ENCODE measurements at places on chromosomes 16 and 17.

DNA sequence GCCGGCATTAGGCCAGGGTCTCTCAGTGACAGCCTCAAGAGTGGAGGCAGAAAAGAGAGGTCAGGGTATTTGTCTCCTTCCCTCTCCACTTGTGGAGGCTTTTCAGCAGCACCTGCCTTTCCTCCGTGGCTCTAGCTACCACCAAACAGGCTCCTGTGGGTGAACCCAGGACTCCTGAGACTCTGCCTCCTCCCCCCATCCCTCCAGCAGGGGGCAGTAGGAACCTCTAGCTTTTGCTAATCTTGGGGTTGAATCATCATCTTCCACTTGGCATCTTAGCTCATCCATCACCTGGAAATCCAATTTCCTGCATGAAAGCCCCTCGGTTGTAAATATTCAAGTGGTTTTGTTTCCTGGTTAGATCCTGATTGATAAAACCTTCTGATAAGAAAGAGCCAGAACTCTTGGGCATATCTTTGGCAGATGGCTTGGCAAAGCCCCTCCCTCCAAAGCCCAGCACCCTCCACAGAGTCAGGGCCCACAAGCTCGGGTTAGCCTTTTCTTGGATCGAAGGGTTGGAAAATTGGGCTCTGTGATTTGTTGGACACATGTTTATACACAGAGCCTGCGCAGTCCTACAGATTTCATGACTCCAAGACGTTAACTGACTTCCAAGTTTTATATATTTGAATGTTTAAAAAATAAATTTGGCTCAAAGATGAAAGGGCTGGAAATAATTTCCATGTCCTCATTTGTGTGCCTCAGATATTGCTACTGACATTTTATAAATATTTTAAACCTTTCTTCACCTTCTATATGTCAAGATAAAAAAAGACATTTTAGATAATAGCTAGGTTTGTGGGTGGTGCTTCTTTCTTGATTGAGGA, 322.1 kb downstream of the MAP2K4 start:
- DNase-seq, result no peak

- DNase-seq, result no peak
Observed at GRCh38 chr17:1933875-1934715, 91.0 kb downstream of the RTN4RL1 start.

DNA sequence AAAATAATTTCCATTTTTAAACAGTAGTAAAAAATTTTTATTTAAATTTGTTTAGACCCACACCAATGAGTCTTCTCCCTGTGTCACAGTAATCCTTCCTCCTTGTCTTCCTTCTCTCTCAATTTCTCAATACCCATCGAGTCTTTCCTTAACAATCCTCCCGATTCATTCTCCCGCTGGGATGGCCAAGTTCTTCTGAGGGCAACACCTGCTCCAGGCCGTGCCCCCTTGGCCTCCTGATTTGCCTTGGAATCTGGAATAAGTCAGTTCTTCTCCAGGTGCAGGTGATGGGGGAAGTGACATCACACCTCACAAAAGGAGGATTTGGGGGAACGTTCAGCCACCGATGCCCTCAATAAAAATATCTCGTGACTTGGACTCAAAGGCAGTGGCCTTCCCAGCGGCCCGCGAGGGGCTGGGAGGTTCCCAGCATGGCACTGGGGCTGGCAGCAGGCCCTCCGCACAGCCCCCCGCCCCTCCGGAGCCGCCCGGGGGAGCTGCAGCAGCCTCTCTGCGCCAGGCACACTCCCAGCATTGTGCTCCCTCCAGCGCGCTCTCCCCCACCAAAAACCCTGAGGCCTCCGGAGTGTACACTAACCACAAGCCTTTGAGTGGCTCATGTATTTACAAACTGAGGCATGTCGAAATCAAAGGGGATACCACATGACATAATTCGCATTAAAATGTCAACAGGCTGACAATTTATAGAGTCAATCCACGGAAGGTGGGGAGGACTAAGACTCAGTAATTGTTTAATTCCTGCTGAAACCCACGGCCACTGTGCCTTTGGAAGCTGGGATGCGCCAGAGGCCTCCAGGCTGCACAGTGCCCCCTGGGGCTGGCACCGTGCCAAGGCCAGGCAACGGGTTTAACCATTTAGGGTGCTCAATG, 120.5 kb downstream of the ZFHX3 start:
- DNase-seq, result peak; percentile 71

- DNase-seq, result peak; percentile 26
Observed at GRCh38 chr16:30351586-30352419, 3.3 kb downstream of the CD2BP2 start.

GRCh38 chr17:4082136-4082924, 60.5 kb downstream of the ZZEF1 start:
- no peak for DNase-seq

DNA sequence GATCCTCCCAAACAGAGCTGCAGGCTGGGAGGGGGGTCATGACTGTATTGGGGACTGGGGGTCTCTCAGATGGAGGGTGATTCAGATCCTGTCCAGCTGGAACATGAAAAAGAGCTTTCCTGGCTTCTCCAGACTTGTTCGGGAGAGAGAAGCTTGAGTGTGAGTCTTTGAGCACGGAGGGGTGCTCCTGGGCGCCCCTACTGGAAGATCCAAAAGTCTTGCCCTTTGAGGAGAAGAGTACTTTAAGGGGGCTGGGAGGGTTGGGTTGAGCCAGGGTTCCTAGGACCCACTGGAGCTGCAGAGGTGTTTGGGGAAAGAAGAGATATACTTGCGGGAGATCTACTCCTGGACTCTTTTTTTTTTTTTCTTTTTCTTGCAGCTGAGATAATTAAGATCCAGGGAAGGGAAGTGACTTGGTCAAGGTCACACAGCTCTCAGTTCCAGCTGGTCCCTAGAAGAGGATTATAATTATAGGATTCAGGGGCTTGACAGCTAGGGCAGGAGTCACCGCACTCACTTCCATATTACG, 8.4 kb downstream of the RARA start:
- DNase-seq, result no peak

DNA sequence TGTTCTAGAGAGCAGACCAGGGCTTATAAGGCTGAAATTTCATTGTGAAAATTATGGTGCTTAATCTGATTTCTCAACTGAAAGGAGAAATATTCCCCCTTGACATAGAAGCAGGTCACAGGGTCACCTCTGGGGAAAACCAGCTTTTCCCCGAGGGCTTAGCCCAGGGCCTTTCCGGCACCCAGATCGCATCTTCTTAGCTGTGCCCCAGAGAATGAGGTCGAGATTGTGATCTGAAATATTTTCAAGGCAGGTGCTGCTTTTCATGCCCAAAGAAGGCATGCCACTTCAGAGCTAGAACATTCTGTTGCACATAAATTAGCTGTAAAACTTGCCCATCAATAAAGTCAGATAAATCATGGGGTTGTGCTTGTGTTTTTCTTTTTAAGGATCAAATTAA, 25.4 kb upstream of the ARHGAP17 start:
- no peak for DNase-seq

DNA sequence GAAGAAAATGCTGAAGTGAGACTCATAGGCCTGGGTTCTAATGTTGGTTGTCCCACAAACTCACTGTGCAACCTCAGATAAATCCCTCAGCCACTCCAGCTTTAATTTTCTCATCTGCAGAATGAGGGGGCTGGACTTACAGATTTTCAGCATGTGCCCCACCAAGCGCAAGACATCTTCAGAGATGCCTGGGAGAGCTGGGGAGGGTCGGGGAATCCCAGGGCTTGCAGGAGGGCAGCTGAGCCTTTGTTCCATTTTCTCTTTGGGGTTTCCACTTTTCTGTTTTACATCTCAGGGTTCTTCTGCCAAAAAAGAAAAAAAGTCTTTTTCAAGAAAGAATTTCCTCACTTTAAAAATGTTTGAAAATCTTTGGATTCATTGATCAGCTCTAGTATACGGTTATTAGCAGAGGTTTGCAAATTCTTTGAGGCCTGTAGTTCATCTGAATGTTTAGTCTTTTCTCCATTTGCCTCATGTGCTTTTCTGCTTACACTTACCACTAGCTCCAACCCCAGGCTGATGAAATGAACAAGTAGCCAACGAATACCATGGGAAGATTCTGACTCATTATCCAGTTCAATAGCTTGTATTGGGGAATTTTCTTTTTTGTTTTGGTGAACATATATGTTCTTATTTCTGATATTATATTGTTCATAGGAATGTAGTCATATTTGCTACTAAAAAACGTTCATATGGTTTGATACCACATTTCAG, 56.4 kb downstream of the CHD9 start:
- no peak for DNase-seq

GRCh38 chr17:73592079-73592415, 52.2 kb downstream of the SDK2 start:
- no peak for DNase-seq

- DNase-seq, result no peak
Observed at GRCh38 chr17:76155988-76156661, 15.1 kb upstream of the FOXJ1 start.

GRCh38 chr17:41101586-41102259, at the start of gene KRTAP4-16:
Gene KRTAP4-16 (minus strand): TSS chr17:41102209. CDS start chr17:41102209, 0 bp downstream.
- DNase-seq, result no peak

GRCh38 chr17:35188111-35188510, 6.1 kb downstream of the SLC35G3 start:
- no peak for DNase-seq

GRCh38 chr17:69331756-69332155, 4.8 kb upstream of the ABCA5 start:
- DNase-seq, result no peak

DNA sequence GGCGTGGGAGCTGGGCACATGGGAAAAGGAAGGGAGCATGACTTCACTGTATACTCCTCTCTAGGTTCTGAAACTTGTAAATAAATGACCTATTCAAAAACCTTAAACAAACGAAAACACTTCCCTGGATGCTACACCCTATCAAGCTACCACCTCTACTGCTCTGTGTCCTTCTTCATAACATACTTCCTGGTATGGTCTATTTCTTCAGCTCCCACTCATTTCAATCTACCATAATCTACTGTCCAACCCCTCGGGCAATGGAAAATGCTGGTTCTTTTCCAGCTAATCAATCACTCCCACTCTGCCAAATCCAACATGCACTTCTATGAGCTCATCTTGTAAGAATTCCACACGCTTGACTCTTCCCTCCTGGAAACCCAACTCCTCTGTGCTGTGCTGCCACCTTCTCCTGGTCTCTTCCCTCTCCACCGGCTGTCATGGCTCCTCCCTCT, 42.4 kb downstream of the AMFR start:
- DNase-seq, result no peak

DNA sequence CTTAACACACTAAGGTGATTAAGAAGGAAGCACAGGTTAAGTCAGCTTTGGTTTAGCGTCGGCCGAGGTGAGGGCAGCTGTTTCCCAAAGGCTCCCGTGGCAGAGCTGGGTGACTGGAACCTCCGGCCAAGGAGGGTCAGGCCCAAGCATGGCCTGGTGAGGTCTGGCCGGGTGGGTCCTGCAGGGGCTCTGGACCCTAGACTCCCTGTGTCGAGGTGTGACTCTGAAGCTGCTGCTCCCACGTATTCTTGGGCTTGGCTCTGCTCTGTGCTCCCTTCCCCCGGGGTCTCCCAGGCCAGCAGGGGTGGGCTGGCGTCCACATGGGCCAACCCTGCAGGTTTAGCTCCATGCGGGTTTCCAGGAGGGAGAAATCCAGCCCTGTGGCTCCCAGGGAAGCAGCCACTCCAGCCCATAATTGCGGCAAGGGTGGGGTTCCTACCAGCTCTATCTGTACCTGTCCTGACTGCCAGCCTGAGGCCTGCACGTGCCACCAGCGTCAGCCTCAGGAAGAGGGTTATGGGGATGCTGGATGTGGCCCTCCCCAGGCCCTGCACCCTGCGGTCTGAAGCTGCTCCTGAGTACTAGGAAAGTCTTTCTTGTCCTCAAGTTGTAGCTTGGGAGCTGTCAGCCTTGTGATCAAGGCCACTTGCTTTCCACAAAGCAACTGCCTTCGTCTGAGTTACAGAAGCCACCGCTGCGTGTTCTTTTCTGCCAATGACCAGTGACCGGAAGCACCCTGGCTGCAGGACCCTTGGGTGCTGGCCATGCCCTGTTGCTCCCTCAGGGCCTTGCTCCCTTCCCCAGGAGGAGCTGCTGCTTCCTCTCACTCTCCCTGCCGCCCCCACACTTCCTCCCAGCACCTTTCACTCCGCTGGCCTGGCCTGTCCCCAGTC, 4.8 kb downstream of the CDK5R1 start:
- no peak for DNase-seq

- no peak for DNase-seq
Observed at GRCh38 chr16:48958681-48959080, 323.0 kb downstream of the CBLN1 start.

- DNase-seq, result no peak
Observed at GRCh38 chr16:12661656-12662172, 142.0 kb downstream of the CPPED1 start.

Data from AG04449 (cell line).